ENCODE measurements at places on chromosomes 16 and 17. TPM values are rescaled to one million over a fixed set of nuclear protein-coding genes. Genes with fewer than 3 reads are reported as not detected.

DNA sequence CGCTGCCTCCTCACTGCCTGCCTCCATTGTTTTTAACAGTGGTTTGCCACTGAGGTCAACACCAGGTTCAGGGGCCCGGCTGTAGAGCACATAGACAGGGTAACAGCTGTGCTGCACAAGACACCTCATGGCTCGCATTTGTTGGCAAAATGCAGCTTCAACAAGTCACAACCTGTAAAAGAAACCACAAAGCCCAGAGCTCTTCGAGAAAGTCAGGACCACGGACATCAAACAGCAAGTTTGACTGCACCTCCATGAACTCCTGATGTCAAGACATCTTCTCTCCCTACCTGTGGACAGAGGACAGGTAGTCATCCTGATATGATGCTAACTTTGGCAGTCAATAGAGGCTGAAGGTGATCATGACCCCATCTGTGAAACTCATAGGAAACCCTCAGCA, 142.4 kb upstream of the SOX9 start:
- no peaks in the 10 kb centered on the region for H3K36me3 ChIP-seq
- H3K4me3 ChIP-seq: no peak overlapping the region
- H3K27ac ChIP-seq: no peak overlapping the region
- no peak for DNase-seq
- H3K4me1 ChIP-seq: peaks cover 14% of the 10 kb centered on the region
- no peaks in the 10 kb centered on the region for H3K27me3 ChIP-seq

DNA sequence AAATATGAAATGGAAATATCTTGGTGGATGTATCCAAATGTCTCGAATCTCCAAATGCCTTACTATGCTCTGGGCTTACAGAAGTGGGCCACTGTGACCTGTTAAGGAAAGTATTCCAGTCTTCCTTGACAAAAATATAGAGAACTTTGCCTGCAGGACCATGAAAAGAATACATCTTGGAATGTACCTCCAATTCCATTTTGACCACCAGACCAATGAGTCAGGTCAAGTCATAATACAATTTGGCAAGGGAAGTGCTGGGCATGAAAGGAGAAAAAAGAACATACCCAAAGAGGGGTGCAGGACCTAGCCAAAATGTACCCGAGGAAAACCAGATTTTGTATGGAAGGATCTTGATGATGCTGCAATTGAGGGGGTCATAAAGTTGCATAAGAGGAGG, 1153.7 kb upstream of the GOT2 start:
- H3K27me3 ChIP-seq: no peaks in the 10 kb centered on the region
- H3K36me3 ChIP-seq: no peaks in the 10 kb centered on the region
- no peak overlapping the region for H3K4me3 ChIP-seq

DNA sequence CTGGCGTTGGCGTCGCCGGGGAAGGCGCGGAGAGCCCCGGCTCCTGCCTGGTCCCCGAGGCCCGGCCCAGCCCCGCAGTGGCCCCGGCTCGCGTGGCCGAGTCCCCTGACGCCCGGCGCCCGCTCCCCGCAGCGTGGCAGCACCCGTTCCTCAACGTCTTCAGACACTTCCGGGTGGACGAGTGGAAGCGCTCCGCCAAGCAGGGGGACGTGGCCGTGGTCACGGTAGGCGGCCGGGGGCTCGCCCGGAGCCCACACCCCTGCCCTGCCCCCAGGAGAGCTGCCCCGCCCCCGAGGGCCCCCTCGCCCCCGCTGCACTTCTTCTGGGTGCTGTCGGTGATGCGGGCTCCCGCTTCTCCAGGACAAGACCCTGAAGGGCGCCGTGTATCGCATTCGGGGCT, 466 bp downstream of the WDR90 start:
- H3K27me3 ChIP-seq: no peaks in the 10 kb centered on the region
- H3K4me1 ChIP-seq: peaks cover 35% of the 10 kb centered on the region
- peak overlapping the region; percentile 78 for H3K4me3 ChIP-seq
- H3K27ac ChIP-seq: no peak overlapping the region

GRCh38 chr17:32120141-32120540, 22.2 kb upstream of the RHOT1 start:
- H3K4me1 ChIP-seq: no peaks in the 10 kb centered on the region
- H3K4me3 ChIP-seq: no peak overlapping the region
- no peaks in the 10 kb centered on the region for H3K27me3 ChIP-seq
- no peak overlapping the region for H3K27ac ChIP-seq
- no peaks in the 10 kb centered on the region for H3K36me3 ChIP-seq

DNA sequence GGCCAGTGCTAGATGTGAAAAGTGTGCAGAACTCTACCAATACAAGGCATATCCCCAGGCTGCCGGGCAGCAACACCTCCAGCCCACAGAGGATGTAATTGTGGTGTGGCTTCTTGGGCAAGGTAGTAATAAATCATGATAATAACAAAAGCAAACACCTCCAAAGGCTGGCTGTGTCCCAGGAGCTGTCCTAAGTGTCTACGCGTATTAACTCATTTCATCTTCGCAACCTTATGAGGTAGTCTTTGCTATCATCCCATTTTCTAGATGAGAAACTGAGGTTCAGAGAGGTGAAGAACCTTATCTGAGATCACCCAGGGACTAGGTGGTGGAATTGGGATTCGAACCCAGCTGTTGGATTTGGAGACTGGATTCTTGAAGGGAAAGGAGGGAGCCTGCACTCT, 5.3 kb downstream of the PDK2 start:
- peak overlapping the region; percentile 35 for H3K4me3 ChIP-seq
- no peaks in the 10 kb centered on the region for H3K36me3 ChIP-seq
- H3K27me3 ChIP-seq: no peaks in the 10 kb centered on the region
- H3K4me1 ChIP-seq: peaks cover 78% of the 10 kb centered on the region
- DNase-seq: no peak
- H3K27ac ChIP-seq: peak overlapping the region; percentile 96

- no peaks in the 10 kb centered on the region for H3K27me3 ChIP-seq
- no peak for DNase-seq
- no peak overlapping the region for H3K4me3 ChIP-seq
These were observed 199.9 kb upstream of the COX10 start for GRCh38 chr17:13869331-13869940.

GRCh38 chr16:7653746-7654461, 321.3 kb downstream of the RBFOX1 start:
- no peak overlapping the region for H3K27ac ChIP-seq
- no peaks in the 10 kb centered on the region for H3K27me3 ChIP-seq
- no peak overlapping the region for H3K4me3 ChIP-seq
- DNase-seq: no peak

DNA sequence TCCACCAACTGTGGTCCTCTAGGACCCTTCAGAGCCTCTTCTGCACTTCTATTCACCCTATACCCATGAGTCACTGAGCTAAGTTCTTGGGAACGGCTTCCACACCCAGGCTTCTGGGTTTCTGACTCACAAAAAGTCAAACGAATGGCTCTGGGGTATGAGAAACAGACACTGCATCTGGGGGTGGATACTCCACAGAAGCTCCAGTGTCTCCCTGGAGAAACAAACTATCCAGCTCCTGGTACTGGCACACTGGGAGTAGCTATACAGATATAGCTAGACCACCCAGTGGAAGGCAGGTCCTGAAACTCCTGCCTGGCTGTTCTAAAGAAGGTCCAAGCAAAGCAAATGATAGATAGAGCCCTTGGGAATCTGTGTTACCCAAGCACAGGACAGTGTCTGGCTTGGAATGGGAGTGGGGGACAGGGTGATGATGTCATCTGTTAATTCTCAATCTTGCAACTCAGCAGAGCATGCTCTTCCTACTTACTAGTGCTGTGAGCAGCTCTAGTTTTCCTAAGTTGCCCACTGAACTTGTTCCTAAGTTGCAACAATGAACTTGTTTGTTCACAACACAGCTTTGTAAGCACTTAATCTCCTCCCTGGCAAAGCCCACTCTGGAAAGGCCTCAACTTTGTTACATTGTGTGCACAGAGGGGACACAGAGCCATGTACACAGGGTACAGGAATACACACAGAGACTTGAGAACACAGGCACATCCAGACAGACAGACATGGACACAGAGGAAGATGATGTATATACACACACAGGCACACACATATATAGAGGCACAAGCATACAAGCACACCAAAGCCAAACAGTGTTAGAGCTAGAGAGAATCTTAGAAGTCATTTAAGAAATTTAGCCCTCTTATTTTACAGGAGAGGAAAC, 6.7 kb downstream of the MMP28 start:
- H3K36me3 ChIP-seq: no peaks in the 10 kb centered on the region
- no peak overlapping the region for H3K27ac ChIP-seq
- no peak overlapping the region for H3K4me3 ChIP-seq
- H3K4me1 ChIP-seq: peaks cover 2% of the 10 kb centered on the region

DNA sequence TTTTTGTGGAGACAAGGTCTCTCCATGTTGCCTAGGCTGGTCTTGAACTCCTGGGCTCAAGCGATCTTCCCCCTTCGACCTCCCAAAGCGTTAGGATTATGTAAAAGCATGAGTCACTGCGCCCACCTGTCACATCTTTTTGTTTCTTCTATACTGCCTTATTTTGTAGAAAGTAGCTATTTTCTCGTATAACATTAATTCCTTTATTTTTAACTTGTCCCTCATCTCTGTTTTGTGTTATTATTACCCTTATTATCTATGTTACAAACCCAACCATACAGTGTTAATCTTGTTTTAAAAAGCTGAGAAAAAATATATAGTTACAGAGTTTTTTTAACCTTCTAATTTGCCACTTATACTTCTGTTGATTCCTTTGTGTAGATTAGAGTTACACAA, 1.4 kb upstream of the TXNDC11 start:
- no peaks in the 10 kb centered on the region for H3K27me3 ChIP-seq
- no peak for DNase-seq
- peaks cover 24% of the 10 kb centered on the region for H3K4me1 ChIP-seq
- no peaks in the 10 kb centered on the region for H3K36me3 ChIP-seq
- H3K27ac ChIP-seq: peak overlapping the region; percentile 100
- no peak overlapping the region for H3K4me3 ChIP-seq

DNA sequence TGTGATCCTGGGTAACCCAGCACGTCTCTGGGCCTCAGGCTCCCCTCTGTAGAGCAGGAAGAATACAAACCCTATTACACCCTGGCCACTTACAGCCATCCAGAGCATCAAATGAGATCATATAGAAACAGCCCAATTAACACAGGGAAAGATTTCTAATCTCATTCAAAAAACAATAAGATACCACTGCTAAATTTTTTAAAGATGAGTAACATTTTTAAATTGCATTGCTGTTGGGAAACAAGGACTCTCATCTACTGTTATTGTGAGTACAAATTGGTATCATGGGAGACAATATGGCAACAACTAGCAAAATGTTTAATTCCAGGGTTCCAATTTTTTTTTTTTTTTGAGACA, 41.1 kb downstream of the SRL start:
- DNase-seq: no peak
- H3K4me1 ChIP-seq: peaks cover 9% of the 10 kb centered on the region
- peak overlapping the region; percentile 91 for H3K27ac ChIP-seq
- H3K36me3 ChIP-seq: no peaks in the 10 kb centered on the region

GRCh38 chr17:38428643-38429371, 543 bp downstream of the ARHGAP23 start:
- peak overlapping the region; percentile 78 for H3K4me3 ChIP-seq
- DNase-seq: peak; percentile 58
- peak overlapping the region; percentile 91 for H3K27ac ChIP-seq

DNA sequence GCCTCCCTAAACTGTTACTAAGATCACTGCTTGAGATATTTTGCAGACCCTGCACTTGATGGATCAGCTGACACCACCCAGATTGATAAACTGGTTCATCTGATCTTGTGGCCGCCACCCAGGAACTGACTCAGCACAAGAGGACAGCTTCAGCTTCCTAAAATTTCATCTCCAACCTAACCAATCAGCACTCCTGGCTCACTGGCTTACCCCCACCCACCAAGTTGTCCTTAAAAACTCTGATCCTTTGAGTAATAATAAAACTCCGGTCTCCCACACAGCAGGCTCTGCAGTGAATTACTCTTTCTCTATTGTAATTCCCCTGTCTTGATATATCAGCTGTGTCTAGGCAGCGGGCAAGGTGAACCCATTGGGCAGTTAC, 174.8 kb downstream of the UTP18 start:
- peaks cover 5% of the 10 kb centered on the region for H3K4me1 ChIP-seq
- H3K36me3 ChIP-seq: no peaks in the 10 kb centered on the region
- no peak for DNase-seq
- no peak overlapping the region for H3K27ac ChIP-seq
- H3K27me3 ChIP-seq: no peaks in the 10 kb centered on the region
- H3K4me3 ChIP-seq: no peak overlapping the region

- H3K27ac ChIP-seq: no peak overlapping the region
- no peaks in the 10 kb centered on the region for H3K36me3 ChIP-seq
- no peak overlapping the region for H3K4me3 ChIP-seq
These were observed 77.4 kb upstream of the MAF start for GRCh38 chr16:79677799-79678530.

GRCh38 chr16:74788108-74788507, 13.5 kb upstream of the FA2H start:
- no peak overlapping the region for H3K4me3 ChIP-seq
- H3K27me3 ChIP-seq: no peaks in the 10 kb centered on the region
- no peak overlapping the region for H3K27ac ChIP-seq
- no peaks in the 10 kb centered on the region for H3K4me1 ChIP-seq
- DNase-seq: no peak
- no peaks in the 10 kb centered on the region for H3K36me3 ChIP-seq

DNA sequence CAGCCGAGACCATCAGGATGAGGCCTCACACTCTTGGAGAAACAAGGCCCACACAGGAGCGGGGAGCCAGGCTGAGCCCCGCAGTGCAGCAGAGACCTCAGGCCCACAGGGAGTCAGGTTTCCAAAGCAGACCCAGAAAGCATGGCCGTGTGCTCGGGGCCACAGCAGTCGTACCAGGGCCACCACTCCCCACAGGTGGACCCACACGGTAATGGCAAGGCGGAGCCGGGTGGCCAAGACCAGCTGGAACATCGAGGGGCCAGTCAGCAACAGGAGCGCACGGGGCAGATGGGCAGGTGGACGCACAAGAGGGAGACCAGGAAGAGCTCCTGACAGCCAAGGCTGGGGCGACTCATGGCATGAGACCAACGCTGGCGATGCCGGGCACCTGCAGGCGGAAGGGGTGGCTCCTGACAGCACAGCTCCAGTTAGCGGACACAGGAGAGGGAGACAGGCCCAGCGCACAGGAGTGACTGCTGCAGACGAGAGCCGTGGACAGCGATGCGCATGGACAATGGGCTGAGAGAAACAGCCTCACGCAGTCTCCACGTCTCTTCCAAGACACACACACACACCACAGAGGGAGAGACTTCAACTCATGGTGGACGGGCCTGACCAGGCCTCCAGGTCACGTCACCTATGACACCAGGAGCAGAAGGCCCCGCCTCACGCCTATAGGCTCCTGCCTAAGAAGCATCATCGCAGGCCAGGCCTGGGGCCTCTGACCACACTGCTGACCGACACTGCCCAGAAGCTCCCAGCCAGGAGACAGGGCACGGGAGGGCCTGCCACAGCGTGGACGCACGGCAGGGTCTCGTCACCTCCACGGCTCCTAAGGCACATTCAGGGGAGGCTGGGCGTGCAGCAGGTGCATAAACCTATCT, 58.6 kb downstream of the ZNF778 start:
- H3K4me1 ChIP-seq: no peaks in the 10 kb centered on the region
- DNase-seq: no peak
- H3K27ac ChIP-seq: no peak overlapping the region
- no peak overlapping the region for H3K4me3 ChIP-seq
- H3K36me3 ChIP-seq: no peaks in the 10 kb centered on the region
- H3K27me3 ChIP-seq: no peaks in the 10 kb centered on the region

ZP2 gene
- total RNA-seq: not detected

PLLP gene
- total RNA-seq: 5.5 TPM

ZSCAN10 gene
- not detected for total RNA-seq

FOXC2 gene
- total RNA-seq: 0.25 TPM

CTRL gene
- not detected for total RNA-seq

LMF1 gene
- 8.3 TPM for total RNA-seq

PRRT2 gene
- total RNA-seq: 3.5 TPM

PPY gene
- not detected for total RNA-seq

Data from gastrocnemius medialis (tissue), 4 donors.